IPS DF 19.7 (cell line): ENCODE measurements at places on chromosomes 13 and 19.

DNA sequence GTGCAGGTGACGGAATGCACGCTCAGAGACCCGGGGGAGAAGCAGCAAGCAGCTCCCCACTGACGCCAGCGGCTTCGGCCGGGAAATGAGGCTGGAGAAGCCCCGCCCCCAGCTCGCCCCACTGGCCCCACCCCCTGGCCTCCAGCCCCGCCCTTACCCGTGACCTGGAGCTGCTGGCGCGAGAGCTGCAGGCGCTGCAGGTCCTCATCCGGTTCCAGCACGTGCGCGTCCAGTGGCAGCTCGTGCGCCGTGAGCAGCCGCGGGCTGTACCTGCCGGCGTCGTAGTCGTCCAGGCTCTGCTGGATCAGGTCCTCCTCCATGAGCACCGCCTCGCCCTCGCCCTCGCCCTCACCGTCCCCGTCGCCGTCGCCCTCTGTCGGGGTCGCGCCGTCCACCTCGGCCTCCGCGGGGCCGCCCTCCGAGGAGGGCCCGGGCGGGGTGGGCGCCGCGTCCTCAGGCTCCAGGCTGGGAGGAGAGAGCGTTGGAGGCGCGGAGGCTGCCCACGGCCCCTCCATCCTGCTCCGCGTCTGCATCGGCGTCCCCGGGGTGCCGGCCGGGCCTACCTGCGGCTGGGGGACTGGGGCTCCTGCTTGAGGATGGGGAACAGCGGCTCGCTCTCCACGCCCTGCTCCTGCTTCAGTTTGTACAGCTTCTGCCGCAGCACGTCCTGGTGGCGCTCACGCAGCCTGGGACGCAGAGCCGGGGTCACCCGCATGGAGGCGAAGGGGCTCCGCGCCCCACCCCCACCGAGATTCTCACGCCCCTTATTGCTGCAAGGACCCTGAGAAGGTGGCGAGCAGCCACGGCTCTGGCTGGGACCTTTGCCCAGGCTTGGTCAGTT, 6.4 kb upstream of the TBXA2R start:
- DNase-seq, result no peak

DNA sequence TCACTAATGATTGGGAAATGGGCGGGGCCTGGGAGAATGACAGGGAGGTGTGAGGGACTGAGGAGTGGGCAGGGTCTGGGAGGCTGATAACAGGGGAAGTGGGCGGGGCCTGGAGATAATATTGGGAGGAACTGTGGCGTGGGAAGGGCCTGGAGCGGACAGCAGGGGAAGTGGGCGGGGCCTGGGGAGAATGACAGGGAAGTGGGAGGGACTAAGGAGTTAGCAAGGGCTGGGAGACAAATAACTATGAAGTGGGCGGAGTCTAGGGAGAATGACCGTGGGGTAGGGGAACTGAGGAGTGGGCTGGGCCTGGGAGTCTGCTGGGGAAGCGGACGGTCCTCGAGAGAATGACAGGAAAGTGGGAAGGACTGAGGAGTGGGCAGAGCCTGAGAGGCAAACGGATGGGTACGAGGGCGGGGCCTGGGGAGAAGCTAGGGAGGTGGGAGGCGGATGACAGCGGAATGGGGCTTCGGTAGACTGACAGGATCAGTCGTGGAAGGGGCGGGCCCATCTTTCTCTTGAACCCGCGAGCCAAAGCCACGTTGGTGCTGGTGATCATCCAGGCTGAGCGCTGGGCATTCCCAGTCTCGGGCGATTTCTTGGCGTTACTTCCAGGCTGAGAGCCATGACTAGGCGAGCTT, 14.0 kb upstream of the TUBB4A start:
- DNase-seq, result no peak

GRCh38 chr13:102913914-102914313, 68.1 kb downstream of the ERCC5 start:
- DNase-seq, result no peak

DNA sequence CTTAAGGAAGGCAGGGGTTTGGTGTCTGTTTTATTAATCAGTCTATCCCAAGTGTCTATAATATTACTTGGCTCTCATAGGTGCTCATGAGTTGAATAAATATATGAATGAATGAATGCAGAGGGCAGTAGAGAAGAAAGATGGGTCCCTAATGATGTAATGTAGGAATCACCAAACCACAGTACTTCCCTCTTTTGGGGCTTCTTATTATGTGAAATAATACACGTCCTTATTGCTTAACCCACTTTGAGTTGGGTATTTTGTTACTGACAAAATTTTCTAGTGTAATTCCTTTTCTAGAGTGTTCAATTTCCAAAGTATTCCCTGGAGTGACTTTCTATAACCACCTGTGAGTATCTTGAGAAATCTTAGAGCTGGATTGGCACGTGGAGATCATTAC, 13.2 kb downstream of the KLK5 start:
- DNase-seq, result no peak

- no peak for DNase-seq
Measured at GRCh38 chr19:30219702-30220101, 152.5 kb upstream of the ZNF536 start.

- no peak for DNase-seq
Measured at GRCh38 chr19:13070425-13071140, 32.1 kb downstream of the LYL1 start.

- no peak for DNase-seq
Measured at GRCh38 chr13:107883561-107884175, 331.7 kb downstream of the LIG4 start.

DNA sequence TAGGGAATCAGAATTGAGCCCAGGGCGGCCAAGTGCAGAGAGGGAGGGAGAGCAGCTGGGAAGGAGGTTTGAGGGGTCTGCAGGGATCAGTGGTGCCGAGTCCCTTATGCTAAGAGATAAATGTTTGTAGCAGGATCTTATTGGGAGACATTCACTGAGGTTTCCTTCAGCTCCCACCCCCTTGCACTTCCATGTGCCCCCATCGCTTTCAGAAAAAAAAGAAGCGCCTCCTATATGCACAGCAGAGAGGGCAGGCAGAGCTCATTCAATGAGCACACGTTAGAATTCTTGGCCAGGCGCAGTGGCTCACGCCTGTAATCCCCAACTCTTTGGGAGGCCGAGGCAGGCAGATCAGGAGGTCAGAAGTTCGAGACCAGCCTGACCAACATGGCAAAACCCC, 28.0 kb downstream of the CYP4F2 start:
- DNase-seq, result no peak

- no peak for DNase-seq
Measured at GRCh38 chr19:44112802-44113137, 429 bp upstream of the ZNF225 start.

DNA sequence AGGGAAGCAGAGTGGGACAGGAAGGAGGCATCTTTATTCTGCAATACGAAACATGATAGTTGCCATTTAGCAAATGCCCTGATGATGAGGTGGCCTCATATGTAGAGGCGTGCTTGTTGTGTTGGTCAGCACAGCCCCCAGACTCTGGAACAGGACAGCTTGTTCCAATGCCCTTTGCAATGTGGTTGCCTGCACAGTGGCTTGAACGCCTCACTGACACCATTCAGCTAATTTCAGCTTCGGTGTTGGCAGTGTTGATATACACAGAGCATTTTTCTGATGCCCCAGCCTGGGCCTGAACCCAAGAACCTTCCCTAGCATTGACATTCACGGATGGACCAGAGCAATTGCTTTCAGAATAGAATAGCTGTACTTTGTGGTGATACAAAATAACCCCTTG, 133.3 kb downstream of the HS6ST3 start:
- no peak for DNase-seq

- no peak for DNase-seq
Measured at GRCh38 chr13:20550799-20551198, 16.2 kb upstream of the IFT88 start.

DNA sequence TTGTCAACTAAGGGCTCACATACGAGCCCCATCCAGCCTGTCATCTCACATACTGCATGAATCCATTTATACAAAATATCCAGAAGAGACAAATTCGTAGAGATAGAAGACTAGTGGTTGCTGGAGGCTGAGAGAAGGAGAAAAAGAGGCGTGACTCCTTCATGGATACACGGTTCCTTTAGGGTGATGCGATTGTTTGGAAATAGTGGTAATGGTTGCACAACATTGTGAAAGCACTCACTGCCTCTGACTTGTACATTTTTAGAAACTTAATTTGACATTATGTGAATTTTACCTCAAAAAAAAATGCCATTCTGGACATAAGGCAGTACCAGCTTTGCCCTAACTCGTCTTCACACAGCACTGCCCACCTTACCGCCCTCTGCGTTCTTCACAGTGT, 27.3 kb downstream of the IGFL1 start:
- no peak for DNase-seq

DNA sequence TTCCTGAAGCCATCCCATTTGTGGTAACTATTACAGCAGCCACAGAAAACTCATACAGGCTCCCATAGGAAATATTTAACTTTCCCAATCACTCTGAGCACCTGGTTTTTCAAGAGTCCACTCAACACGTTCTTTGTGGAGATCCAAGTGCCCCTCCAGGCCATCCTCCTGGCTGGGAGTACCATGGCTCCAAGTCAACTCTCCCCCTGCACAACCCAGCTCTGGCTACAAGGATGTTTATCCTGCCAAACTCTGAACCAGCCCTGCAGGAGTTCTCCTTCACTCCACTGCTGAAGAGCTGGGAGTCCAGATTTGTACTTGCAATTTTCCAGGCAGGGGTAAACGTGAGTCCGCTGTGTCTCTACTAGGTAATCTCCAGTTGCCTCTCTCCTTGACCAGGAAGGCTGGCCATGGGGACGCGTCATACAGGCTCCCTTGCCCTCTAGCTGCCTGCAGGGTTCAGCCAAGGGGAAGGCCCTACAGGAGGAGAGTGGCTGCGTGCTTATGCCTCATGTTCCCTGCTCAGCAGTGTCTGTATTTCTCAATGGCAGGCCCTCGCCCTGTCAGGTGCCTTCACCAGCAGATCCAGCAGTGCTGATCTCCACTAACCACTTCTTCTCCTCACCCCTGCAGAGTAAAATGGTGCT, 29.9 kb upstream of the ARGLU1 start:
- DNase-seq, result no peak

GRCh38 chr13:53759016-53759415, 730.4 kb downstream of the OLFM4 start:
- DNase-seq, result no peak

DNA sequence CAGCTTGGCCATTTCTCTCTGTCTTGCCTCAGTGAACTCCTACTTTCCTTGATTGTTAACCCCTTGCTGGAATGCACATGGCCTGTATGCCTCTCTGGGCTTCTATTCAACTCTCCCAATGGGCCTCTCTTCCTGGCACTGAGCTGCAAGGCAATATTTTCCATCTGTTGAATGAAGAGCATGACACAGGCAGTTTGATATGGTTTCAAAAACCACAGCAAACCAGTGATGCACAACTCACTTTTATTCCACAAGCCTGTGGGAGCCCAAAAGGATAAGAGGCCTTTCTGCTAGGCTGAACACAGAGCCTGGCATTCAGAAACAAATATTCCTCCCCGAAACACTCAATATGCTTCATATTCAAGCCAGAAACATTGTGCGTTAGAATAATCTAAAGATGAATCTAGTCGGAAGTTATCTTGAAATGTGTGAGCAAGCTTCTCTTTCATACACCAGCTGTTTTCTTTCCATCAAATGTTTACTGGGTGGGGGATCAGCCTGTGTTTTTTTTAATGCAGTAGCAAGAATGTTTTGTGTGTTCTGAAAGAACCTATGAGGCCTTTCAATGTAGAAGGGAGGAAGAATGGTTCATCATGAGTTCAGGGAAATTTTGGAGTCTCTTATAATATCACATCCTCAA, 443.1 kb upstream of the SPRY2 start:
- no peak for DNase-seq

DNA sequence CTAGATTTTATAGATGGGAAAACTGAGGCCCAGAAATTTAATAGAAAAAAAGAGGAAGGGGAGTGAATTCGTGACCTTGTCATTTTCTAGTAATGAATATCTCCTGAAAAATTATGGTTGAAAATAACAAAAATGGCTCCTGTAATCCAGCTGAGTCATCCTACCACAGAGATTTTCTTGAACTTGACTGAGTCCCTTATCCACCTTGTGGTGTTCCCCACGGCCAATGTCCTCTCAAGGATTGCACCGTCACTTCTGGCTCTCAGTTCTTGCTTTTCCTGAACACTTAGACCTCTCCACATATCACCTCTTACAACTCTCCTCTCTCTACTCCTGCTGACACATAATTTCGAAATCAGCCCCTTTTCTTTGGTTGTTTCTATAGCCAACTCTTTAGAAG, 1.2 kb upstream of the KATNAL1 start:
- no peak for DNase-seq

DNA sequence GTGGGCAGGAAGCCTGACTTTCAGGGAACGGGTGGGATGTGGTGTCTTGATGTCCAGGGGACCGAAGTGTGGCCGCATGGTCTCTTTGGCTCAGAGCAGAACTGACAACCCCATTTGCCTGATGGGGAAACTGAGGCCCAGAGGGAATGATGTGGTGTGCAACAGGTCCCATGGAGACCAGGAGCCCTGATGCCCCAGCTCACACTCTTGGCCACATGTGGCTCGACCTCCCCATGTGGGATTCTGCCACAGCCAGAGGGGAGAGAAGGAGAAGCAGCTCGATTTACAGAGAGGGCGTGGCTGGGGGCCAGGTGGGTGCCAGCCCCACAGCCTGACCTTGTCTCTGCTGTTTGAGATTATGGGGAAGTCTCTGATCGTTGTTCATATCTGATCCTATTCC, 128.1 kb downstream of the TEX29 start:
- DNase-seq, result no peak

GRCh38 chr19:33227242-33227650, 1.6 kb upstream of the SLC7A10 start:
- DNase-seq, result no peak

DNA sequence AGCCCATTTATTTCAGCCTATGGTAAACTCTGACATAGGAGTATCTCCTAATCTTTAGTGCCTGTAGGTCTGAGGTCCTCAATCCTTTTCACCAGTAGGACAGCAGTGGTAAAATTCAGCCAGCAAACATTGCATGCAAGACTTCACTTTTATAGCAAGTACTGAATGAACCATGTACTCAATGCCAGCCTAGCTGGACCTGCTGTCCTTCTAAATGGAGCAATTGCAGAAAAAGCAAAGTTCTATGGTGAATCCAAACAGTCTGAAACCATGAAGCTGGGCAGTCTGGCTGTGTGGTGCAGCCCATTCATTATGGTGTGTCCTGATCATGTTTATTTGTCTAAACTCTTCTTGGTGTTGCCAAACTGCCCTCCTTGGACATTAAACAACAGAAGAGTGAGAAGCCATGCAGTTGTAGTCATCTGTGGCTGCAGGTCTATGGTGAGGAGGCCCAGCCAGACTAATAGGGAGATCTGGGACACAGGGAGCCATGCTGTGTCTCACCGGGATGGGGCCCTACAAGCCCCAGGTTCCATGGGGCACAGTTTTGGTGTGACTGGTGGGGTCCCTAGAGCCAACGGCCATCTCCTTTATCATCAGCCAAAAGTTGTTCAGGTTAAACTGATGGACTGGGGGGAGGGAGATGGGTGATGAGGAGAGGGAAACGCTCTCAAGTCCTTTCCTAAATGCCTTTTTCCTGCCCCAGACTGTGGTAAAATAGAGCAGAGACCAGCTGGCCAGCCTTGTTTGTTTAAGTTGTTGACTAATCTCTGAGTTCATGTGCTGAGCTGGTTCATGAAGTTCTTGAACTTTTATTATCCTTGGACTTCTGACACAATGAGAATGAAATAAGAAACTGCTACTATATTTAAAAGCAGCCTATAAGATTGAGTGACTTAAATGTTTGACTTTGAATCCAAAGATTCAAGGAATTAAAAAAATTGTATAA, 20.6 kb upstream of the TNFSF11 start:
- DNase-seq, result no peak

GRCh38 chr13:93338906-93339305, 112.3 kb downstream of the GPC6 start:
- DNase-seq, result no peak

GRCh38 chr13:27432611-27433210, 8.3 kb downstream of the GTF3A start:
- DNase-seq, result no peak
